ENCODE measurements at places on chromosomes 7 and 10.

GRCh38 chr10:75245354-75246250 lies 9.8 kb upstream of the COMTD1 start:
- no peak for DNase-seq

DNA sequence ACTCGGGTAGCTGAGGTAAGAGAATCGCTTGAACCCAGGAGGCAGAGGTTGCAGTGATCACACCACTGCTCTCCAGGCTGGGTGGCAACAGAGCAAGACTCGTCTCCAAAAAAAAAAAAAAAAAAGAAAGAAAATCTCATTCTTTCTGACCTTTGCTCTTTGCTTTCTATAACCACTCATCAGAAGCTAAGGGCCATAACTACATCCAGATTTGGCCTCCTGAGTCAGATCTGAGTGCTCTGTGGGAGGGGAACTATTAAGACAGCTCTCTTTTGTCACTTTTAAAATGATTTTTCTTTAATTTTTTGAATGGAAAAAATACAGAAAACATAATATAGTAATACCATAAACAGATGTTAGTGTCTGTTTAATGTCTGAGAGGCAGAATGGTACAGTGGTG lies 210.1 kb downstream of the KIAA1217 start:
- DNase-seq, result no peak

DNA sequence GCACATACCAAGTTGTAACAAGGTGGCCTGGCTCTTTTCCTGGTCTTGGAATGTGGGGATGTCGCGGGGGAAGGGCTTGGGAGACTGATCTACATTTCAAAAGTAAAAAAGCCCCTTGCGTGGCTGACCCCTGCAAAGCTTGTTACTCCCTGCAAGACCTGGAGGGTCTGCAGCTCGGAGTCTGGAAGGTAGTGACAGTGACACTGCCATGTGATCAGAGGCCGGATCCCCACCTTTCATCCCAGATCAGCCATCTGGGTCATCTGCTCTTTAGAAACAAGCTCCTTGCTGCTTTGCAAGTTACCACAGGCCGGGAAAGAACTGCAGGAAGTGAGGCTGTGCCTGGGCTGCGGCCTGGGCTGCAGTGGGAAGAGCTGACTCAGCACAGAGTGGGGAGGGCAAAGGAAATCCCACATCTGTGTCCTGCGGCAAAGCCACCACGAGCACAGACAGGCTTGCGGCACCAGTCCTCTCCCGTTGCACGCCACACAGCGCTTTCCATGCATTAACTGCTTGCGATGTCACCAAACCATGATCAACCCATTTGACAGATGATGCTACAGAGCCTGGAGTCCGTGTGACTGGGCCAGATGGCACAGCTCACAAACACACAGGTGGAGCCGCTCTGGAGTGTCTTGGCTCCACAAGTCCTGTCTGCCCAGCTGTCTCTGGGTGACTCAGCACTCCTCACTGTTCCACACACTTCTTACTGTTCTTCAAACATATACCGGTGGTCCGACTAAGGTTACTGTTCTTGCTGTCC lies 97.7 kb downstream of the SH3PXD2A start:
- DNase-seq, result no peak

GRCh38 chr10:8035006-8035640 lies 19.4 kb upstream of the GATA3 start:
- DNase-seq, result no peak

- DNase-seq, result no peak
Observed at GRCh38 chr7:112749775-112750174, 40.4 kb downstream of the TMEM168 start.

GRCh38 chr7:114647518-114647917 lies 232.9 kb downstream of the FOXP2 start:
- DNase-seq, result no peak

DNA sequence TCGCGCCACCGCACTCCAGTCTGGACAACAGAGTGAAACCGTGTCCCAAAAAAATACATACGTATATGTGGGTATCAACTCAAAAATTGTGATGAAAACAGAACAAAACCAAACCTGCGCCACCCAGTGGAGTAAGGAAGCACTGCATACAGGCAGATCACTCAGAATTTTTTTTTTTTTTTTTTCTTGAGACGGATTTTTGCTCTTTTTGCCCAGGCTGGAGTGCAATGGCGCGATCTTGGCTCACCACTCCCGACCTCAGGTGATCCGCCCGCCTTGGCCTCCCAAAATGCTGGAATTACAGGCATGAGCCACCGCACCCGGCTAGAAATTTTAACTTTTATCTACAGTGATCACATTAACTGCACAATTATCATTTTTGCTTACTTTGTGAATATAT lies 9.1 kb upstream of the TMEM236 start:
- DNase-seq, result no peak

GRCh38 chr7:36040679-36041078 lies 112.4 kb upstream of the EEPD1 start:
- DNase-seq, result no peak

DNA sequence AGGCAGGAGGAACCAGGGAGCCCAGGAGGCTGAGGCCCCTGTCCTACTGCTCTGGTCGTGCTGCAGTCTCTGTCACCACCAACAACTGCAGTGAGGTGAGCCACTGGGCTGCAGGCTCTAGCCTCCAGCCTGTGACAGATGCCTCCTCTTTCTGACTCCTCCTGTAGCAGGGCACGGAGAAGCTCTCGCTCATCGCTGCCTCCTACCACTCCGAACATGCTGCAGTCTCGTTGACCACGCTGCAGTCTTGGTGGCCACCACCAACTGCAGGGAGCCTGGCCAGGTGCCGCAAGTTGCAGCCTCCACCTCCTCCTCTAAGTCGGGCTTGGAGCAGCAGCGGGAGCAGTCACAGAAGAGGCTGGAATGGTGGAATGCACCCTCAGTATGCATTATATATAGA lies 22.1 kb upstream of the VOPP1 start:
- no peak for DNase-seq

DNA sequence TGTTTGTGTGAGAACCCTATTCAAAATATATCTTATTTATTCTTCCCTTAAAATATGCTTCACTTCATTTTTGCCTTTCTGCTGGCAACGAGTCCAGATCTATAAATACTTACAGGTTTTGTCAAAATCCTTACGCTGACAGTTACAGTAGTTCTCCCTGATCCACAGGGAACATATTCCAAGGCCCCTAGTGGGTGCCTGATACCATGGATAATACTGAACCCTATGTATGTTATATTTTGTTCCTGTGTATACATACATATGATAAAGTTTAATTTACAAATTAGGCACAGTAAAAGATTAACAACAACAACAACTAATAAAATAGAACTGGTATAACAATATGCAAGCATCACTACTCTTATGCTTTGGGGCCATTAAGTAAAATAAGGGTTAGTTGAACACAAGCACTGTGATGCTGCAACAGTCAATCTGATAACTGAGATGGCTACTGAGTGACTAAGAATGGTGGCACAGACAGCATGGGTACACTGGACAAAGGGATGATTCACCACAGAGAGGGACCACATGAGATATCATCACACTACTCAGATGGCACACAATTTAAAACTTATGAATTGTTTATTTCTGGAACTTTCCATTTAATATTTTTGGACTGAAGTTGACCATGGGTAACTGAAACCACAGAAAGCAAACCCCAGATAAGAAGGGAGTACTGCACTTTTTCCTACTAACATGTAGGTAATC lies 29.4 kb upstream of the PCGF5 start:
- no peak for DNase-seq

DNA sequence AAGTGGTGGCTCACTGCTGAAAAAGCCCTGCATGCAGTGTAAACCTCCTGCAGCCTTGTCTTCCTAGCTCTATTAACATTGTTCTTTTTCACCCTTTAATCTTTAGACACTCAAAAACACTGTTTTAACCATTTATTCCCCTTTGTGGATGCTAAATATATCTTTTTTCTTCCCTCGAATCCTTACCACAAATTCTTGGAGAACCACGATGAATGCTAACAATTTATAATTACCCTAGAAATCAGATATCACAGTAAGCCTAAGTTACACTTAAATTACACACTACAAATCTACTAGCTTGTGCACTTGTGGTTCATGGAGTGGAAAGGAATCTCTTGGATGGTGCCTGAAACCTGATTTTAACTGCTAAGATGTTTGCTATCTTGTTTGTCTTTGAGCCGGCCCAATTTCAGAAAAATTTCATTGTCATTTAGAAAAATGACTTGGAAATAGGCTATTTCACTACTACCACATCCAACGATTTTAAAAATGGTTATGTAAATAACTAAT lies 125.1 kb upstream of the NOBOX start:
- DNase-seq, result no peak

- peak; percentile 30 for DNase-seq
Observed at GRCh38 chr7:130096243-130096827, 26.0 kb downstream of the KLHDC10 start.

- no peak for DNase-seq
Observed at GRCh38 chr10:89262086-89263051, 10.8 kb upstream of the LIPA start.

DNA sequence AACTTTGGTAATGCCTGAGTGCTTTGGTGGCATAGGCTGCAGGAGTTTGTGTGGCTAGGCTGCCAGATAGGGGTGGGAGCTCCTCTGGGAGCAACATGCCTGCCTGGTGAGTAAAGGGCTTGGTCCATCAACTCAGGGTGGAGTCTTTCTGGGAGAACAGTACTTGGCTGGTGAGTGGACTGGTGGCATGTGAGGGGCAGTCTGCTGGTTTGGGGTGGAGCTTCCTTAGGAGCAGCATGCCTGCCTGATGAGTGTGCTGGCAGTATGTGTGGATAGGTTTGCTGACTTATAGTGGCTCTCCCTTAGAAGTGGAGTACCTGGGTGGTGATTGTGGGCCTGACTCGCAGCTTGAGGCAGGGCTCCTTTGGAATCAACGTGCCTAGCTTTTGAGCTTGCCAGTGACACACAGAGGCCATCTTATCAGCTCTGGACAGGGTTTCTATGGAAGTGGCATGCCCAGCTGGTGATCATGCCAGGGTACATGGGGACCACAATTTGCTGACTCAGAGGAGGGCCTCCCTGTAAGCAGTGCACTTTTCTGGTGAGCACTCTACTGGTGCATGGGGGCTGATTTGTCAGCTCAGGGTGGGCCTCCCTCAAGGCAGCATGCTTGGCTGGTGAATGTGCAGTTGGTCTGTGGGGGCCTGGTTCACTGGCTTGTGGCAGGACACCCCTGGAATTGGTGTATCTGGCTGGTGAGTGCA lies 35.0 kb upstream of the SRI start:
- DNase-seq, result no peak

DNA sequence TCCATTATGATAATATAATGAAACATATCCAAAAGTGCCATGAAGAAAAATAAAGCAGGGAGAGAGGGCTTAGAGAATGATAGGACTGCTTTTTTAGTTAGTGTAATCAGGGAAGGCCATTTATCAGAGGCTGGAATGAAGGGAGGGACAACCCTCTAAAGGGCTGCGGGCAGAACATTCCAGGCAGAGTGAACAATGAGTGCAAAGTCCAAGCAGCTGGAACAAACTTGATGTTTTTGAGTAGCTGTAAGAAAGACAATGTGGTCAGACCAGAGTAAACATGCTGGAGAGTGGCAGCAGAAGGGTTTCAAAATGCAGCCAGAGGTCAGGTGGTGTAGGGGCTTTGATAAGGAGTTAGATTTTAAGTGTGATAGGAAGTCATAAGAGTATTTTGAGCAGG lies 65.6 kb upstream of the CCDC6 start:
- no peak for DNase-seq

DNA sequence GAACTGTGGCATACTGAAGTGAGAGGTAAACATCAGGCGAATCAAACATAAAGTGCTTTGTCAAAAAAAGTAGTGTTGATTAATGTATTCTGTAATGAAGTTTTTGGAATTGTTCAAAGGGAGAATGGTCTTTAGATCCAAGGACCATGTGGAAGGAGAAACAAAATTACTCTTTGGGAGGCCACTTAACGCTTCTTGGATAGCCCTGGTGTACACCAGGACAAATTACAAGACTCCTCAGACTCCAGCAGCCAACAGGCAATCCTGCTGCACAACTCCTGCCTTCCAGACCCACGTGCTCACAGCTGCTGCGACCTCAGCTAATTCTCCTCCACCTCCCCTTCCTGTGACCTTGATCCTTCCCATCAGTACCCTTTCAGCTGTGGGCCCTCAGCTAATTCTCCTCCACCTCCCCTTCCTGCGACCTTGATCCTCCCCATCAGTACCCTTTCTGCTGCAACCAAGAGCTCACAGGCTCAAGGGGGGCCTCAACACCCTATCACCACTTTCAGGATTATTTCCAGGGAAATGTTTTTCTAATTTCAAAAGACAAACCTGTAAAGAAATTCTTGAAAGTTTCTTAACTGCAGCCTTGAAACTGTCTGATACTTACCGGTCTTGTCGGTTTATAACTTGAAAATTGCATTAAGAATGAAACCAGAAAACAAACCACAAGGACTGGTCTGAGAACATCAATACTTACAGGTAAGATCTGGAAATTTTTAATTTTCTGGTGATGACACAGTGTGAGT lies 29.7 kb upstream of the DDC start:
- DNase-seq, result no peak

- DNase-seq, result no peak
Observed at GRCh38 chr7:19352305-19352695, 207.1 kb upstream of the FERD3L start.

DNA sequence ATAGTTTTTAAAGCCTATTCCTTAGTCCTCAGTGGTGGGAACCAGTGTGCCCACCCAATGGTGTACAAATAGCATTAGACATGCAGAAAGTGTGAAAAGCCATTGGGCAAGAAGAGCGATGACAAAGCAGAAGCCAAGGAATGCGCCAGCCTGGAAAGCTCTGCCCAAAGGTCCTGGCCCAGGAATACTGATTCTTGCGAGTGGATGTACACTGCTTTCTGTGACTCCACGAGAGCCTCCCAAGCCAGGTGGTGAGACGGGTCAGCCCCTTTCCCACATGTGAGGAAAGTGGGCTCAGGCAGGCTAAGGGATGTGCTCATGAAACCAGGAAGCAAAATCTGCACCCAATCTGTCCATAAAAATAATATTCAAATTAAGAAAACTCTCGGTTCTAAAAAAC lies 106.6 kb downstream of the ADCY1 start:
- no peak for DNase-seq

DNA sequence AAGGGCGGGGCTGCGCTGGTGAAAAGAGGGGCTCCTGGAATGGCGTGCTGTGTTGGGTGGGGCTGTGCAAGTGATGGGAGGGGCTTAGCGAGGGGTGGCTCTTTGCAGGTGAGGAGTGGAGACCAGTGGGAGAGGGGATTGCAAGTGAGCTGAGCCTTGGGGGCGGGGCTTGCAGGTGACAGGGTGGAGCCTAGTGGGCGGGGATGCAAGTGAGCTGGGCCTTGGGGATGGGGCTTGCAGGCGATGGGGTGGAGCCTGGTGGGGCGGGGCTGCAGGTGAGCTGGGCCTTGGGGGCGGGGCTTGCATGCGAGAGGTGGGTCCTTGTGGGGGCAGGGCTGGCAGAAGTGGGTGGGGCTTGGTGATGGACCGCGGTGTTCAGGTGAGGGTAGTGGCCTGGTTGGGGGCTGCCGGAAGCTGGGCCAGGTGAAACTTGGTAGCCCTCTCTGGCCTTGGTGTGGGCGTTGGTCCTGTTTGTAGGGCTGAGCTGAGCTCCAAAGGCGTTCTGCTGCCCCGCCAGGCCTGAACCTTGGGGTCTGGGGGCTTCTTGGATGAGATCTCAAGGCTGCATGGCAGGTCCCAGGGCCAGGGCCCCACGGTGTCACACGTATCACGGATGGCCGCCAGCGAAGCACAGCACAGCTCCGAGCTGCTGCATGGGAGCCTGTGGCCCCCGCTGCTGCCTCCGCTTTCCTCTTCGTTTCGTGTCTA lies 743 bp upstream of the PITRM1 start:
- DNase-seq, result peak; percentile 38
